ENCODE measurements at places on chromosomes 11 and 22.

DNA sequence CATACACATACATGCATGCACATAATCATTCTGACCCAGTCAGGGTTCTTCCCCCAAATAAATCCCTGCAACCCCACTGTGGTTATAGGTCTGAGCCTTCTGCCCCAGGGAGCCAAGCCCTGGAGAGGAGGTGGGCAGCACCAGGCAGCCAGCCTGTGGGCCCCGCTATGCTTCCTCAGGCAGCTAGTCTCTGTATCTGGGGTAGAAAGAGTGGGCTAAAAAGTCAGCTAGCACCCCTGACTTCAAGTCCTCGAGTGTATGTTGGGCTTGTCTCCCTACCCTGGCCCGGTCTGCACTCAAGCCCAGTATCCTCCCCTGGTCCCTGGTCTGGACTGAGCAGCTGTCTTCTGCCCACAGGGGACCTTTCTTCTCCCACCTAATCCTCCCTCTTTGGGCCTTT, 28.0 kb downstream of the KCNQ1OT1 start:
- DNase-seq = no peak

GRCh38 chr22:36360871-36361383, 26.8 kb downstream of the MYH9 start:
- DNase-seq = no peak

DNA sequence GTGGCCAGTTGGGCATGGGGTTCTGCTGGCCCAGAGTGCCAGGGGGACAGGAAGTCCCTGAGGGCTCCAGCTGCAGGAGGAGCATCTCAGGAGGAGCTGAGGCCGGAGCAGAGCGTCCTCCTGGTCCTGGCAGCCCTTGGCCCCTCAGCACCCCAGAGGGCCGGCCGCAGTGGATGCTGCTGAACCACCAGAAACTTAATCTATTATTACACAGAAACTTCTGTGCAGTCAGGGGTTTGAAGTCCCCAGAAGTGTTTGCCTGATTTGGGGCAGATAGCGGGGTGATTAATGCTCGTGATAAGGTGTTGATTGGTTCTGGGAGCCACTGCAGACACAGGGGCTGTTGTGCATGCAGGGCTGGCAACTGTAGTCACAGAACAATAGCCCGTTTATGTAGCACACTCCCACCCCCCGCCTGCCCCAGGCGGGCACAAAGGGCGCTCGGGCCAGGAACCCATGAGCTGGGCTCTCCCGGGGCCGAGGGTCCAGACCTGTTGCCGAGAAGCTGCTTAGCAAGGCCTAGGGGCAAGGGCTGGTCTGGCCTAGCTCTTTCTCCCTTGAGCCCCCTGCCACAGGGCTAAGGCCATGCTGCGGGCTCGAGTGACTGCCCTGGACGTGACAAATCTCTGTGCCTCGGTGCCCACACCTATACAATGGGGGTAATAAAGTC, 29.0 kb upstream of the KCNQ1OT1 start:
- no peak for DNase-seq

DNA sequence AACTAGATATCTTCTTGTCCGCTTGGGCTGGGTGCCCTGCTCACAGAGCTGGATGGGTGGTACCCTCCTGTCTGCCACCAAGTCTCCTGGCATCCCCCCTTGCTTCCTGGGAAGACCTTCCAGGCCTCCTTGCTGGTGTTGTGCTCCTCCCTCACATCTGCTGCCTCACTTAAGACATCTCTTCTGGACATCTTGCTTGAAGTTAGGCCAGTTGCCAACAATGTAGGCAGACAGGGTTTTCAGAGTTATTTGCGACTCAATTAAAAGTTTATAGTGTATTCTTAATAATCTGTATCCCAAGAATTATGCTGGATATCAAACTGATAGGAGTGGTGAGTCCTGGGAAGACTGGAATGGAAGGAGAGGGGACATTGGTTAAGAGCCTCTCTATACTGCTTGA, 64.0 kb upstream of the TNRC6B start:
- no peak for DNase-seq

DNA sequence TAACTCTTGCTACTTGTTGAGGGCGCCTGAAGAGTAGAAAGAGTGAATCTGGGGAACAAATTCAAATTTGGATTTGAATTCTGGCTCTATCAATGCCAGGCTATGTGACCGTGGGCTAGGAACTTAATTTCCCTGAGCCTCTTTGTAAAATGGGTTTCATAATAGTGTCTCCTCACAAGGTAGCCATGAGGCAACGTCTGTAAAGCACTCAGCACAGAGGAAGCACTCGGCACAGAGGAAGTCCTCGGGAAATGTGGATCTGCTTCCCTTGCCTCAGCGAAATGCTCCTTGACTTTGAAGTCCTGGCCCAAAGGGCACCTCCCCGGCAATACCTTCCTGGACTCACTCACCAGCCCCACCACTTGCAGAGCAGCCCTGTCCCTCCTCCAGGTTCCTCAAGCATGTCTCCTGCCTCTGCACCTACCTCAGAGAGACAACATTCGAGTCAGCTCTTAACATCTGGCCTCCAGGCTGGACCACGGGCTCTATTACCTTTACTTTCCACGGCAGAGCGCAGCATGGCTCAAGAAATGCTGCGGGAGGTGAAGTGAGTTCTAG, 17.7 kb downstream of the CD6 start:
- no peak for DNase-seq

DNA sequence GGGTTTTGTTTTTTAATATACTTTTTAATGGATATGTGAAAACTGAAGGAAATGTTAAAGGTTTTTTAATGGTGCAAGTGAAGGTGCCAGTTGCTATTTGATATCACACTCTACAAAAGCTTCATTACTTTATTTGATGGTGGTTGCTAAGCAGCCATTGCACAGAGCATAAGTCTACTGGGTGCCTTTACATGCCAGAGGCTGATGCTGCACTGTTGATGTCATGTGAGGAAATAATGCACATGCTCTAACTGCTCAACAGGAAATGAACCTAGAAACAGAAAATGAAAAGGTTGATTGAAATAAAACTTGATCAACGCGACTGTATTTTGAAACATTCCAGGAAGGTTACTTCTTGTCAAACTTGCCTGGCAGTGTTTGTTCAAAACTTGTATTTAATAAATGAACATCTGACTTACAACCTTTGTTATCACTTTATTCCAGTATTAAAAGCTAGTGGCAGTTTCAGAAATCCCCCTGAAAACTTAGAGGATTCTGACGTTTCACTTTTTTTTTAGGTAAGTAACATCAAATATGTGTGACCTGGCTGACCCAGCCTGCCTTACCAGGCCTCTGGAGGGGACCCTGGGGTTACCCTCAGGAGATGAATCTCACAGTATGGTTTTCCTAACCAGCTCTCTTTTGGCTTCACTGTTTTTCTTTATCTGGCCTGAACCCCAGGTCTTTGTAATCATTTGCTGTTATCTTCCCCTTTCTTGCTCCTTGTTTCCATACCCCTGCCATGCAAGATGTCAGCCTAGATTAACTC, 2.4 kb upstream of the ATP5MG start:
- DNase-seq = no peak

GRCh38 chr11:35289821-35290220, 129.5 kb downstream of the SLC1A2 start:
- DNase-seq = no peak

DNA sequence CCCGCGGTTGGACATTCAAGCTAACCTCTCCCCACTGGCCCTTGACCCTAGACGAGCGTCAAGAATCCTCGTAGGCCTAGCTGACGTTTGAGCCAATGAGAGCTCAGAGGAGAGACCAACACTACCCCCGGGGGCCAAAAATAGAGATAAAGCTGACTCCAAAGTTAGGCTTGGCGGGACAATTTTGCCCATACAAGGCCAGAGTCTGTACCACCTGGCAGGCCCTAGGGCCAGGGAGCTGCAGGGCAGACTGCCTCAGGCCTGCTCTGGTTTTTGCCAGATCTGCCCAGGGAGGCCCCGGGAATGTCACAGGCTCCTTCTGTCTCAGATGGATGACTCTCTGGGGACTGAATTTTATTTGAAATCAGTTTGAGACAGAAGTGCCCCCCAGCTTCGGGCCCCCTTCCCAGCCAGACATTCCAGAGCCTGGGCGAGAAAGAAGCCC, 40.8 kb upstream of the ACCSL start:
- DNase-seq = no peak

GRCh38 chr22:31233001-31233400, 20.9 kb downstream of the LIMK2 start:
- no peak for DNase-seq

GRCh38 chr11:92632495-92632894, 337.0 kb upstream of the MTNR1B start:
- DNase-seq = no peak

GRCh38 chr11:112797648-112798293, 163.4 kb upstream of the NCAM1 start:
- no peak for DNase-seq

GRCh38 chr11:18223591-18224387, 12.8 kb downstream of the SAA4 start:
- DNase-seq = no peak

DNA sequence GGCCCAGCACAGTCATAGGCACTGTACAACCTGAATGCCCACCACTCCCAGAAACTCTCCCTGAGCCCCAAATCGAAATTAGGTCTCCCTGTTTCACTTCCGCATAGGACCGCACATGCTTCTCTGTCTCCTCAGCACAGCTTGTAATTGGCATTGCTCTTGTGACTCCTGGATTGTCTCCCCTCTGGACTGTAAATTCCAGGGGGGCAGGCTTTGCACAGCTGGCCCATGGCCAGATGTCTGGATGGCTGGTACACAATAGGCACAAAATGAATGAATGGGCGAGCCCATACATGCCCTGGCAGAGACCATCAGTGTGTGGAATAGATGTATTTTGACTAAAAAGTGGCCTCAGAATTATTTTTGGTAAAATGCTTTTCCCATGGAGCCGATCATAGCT, 63.3 kb upstream of the PHF21B start:
- DNase-seq = no peak

- no peak for DNase-seq
Measured at GRCh38 chr11:17816232-17816931, 81.8 kb downstream of the KCNC1 start.

GRCh38 chr11:34513682-34514449, at the start of gene ELF5:
TSS of gene ELF5 (minus strand) at chr11:34513794. CDS start at chr11:34505749, 8,045 bp downstream.
- no peak for DNase-seq

DNA sequence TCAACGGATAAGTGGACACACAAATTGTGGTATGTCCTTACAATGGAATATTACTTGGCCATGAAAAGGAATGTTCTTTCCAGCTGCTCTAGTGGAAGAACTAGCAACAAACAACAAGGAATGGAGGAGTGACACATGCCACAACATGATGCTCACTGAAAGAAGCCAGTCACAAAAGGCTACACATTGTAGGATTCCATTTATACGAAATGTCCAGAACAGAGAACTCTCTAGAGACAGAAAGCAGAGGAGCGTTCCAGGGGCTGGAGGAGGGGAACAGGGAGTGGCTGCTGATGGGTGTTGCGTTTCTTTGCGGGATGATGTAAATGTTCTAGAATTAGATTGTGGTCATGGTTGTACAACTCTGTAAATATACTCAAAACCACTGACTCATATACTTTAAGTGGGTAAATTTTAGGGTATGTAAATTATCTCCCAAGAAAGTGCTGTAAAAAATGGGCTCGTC, 32.4 kb upstream of the PDGFB start:
- DNase-seq = no peak

DNA sequence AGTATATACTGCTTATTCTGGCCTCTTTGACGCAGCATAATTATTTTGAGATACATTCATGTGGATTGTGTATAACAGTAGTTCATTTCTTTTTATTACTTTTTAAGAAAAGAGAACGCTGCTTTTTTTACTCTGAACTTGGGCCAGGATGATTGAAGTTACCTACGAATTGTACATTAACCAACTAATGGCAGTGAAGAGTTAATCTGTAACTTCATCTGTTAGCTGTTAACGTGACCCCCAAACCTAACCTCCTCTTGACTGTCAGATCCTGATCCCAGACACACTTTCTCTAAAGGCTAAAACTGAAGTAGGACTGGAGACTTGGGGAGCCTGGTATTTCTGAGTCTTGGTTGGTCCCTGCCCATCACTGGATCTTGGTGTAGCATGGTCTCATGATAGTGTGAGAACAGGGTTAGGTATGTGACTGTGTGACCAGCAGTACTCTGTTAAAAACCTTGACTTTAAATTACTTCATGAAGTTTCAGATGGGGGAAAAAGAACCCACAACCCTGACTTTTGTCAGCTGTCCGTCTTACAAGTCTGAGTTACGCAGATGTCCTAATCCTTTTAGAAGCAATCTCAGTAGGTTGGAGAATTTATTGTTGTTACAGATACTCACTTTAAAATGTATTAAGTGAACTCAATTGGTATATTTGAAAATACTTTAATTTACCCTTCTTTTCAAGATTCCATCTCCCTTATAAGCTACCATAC, 39.4 kb downstream of the C22orf31 start:
- DNase-seq = no peak

DNA sequence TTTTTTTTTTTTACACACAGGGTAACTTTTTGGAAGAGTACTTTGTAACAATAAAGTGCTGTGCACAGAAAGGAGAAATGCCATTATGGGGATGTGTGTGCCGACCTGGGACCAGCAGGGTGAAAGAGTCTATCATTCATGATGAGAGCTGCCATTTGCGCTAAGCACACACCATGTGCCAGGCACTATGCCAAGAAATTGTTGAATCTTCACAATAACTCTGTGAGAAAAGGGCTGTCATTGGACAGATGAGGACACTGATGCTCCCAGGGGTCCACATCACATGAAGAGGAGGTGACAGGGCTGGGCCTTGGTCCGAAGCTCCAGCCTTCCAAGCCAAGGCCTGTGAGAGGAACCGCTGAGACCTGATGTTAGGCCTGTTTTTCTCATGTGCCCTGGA, 5.6 kb downstream of the DUSP18 start:
- DNase-seq = no peak

GRCh38 chr11:92909214-92909613, 60.2 kb upstream of the MTNR1B start:
- no peak for DNase-seq

- no peak for DNase-seq
Measured at GRCh38 chr22:37827056-37827455, 3.9 kb downstream of the GALR3 start.
